ENCODE measurements at places on chromosomes 7 and 10.

DNA sequence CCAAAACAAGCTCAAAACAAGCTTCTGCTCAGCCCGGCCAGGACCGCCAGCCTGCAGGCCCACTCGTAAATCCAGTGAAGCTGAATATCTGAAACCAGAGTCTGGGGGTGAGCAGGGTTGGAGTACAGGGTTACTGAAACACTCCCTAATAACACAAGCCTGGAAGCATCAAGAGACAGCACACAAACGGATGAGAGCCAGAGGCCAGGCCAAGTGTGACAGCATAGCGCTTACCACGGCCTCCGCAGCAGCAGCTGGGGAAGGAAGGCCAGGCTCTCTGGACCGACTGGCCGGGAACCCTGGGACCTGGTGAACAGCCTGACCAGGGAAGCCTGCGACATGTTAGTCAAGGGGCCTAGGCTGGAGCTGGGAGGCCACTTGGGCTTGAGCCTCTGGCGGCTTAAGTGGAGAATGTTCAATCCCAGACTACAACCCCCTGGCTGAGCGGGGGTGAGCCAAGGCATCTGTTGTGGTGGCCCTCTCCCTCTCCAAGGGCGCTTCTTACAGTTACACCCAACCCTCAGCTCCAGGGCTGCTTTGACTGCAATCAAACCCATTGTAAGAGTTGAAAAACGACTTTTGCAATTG lies 21.7 kb upstream of the RNF32 start:
- no peak for DNase-seq

- no peak for DNase-seq
These were observed 156.8 kb downstream of the NRCAM start for GRCh38 chr7:108299251-108299973.

GRCh38 chr7:137091396-137091795 lies 222.9 kb downstream of the CHRM2 start:
- DNase-seq: no peak

DNA sequence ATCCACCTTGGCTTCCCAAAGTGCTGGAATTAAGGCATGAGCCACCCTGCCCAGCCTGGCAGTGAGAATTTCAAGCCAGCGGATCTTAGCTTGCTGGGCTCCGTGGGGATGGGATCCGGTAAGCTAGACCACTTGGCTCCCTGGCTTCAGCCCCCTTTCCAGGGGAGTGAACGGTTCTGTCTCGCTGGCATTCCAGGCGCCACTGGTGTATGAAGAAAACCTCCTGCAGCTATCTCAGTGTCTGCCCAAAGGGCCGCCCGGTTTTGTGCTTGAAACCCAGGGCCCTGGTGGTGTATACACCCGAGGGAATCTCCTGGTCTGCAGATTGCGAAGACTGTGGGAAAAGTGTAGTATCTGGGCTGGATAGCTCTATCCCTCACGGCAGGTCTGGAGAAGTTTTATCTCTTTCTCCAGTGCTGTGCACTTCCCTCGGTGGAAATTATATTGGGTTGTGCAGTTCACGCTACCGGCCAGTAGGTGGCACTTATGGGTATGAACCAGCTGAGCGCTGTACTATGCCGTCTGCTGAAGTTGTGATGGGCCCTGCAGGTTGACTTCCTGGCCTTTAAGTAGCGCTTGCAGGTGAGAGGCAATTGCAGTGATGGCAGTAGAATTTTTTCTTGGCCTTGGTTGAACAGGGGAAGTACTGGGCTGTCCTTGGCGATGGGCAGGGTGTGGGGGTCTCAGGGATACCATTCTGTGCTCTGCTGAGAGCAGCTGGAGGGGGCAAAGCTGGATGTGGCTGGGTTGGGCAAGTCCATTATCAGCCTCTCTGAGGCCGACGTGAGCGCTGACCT lies 138.0 kb upstream of the MTPN start:
- peak; percentile 18 for DNase-seq

GRCh38 chr7:29639886-29640595 lies 76.4 kb downstream of the PRR15 start:
- DNase-seq: no peak

DNA sequence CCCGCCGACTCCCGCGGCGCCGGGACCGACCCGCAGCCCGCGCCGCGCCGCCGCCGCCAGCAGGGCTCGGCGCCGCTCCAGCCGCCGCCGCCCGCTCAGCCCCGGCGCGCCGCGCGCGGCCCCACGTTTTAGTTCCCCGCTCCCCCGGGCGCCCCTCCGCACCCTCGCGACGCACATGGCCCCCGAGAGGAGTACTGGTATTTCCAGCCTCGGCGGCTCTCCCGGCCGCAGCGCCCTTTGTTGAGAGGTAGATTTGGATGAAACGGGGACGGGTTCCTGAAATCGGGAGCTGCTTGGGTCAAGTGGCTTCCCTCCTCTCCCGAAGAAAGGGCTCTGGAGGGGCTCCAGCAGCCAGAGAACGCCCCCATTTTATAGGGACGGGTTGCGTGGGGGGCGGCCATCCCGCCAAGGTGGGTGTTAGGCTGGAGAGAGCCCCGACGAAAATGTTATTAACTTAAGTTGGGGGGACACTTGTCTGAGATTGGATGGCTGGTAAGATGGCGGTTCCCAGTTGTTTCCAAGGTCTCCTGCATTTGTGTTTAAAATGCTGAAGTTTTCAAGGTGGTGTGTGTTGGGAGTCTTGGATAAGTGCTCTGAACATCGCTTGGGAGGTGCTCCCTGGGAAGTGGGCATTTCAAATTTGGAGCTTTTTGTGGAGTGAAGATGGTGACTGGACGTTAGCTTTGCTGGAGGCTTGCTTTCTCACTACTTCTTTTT lies 1.2 kb downstream of the BMI1 start:
- peak; percentile 42 for DNase-seq

GRCh38 chr7:142752376-142753225 lies 3.3 kb downstream of the PRSS1 start:
- no peak for DNase-seq

DNA sequence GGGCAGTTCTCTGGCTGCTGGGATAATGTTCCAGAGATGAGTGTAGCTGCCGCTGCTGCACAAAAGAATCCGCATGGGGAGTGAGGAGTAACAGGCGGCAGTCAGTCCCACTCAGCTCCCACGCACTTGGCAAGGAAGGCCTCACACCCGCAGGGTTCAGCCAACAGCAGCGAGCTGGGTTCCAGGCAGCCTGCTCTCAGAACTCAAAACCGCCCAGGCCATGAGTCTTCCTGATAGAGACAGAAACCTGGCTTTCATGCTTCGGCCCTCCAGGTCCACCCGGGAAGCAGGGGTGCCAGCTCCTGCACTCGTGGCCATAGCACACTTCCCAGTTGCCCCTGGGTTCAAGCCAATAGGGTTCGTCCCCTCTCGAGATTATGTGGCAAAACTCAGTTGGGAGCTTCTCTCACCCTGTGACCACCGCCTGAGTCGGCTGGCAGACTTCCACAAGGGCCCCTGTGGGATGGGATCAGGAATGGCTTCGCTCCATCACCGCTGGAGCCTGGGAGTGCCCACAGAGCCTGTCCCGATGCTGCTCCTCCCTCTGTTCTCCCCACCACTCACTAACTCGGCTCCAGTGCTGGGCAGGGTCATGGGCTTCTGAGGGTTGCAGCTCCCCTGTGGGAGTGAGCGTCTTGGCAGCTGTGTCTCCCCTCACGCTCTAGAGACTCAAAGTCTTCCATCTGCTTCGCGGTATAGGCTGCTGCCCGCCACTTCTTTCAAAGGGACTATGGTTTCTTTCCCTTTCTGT lies 20.6 kb downstream of the CLRN3 start:
- no peak for DNase-seq

DNA sequence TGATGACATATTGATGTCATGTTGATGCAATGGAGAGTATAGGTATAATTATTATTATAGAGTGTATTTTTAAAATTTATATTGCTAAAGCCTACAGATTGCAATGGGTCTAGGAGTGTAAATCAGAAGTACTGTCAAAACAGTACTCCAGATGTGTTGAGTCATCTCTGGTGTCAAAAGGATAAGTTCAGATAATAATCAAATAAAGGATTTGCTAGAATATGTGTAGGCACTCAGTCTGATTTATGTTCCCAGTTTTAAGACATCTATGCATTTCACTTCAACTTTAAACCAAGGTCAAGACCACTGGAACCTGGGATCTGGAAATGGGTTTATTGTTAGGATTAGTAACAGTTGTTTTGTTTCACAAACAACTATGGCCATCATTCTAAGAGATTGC lies 342.3 kb upstream of the BMPER start:
- DNase-seq: no peak

DNA sequence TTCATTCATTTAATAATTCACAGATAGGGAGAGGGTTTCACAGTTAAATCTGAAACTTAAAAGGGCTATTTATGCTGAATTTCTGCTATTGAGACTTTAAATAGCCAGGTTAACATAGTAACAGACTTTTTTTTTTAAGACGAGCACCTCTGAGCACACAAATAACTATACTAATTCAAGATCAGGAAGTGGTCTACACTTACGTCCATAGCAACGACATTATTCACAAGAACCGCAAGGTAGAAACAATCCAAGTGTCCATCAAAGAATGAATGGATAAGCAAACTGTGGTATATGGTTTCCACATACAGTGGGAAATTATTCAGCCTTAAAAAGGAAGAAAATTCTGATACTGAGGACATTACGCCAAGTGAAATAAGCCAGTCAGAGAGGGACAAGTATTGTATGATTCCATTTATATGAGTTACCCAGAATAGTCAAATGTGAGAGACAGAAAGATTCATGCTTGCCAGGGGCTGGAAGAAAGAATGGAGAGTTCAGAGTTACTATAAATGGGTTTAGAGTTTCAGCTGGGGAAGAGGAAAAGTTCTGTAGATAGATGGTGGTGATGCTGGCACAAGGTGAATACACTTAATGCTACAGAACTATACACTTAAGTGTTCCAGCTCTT lies 140.3 kb upstream of the LAMB4 start:
- DNase-seq: no peak

DNA sequence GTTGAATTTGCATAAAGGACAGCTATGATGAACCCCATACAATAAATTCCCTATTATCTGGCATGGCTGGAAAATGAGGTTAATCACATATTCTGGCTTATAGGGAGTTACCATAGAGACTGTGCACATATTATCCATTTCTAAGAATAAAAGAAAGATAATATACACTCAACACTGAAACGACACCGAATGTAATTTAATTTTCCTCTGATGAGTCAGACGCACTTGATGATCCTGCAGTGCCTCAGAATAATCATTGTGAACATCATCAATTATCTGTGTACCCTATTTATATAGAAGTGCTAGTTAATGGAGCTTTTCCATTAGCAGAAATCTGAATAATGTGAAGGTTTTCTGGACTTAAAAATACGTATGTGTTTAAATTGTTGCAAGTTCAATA lies 60.2 kb downstream of the SGCE start:
- DNase-seq: no peak

GRCh38 chr10:2978111-2978510 lies 89.2 kb upstream of the PFKP start:
- DNase-seq: peak; percentile 34

DNA sequence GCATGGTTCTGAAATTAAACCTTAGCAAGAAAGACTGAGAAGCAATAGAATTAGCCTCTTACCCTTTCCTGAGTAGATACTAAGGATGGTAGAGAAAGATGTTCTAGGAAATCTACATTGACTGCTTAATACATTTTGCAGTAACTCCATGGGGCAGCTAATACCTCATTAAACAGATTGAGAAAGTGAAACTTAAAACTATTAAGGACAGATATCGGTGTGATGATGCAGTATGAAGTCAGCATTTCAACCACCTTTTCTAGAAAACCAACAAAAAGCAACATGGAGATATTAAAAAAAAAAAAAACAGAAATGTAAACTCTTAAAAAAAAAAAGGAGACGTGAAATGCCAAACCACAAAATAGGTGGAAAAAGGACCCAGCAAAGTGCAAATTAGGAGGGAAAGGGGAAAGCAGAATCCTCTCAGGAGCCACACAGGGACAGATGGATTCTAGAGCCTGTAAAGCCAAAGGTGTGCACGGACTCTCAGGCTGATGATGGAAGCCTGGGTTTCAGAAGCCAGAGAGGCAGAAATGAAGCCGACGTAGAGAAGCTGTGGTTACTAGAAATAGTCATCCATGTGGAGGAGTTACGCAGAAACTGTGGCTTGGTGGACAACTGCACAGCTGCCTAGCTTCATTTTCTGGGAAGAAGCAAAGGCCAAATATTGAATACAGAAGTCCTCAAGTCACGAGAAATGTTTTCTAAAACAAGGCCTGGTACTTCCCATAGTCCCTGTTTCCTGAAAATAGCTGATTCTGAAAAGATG lies 38.1 kb upstream of the GPR141 start:
- DNase-seq: no peak

DNA sequence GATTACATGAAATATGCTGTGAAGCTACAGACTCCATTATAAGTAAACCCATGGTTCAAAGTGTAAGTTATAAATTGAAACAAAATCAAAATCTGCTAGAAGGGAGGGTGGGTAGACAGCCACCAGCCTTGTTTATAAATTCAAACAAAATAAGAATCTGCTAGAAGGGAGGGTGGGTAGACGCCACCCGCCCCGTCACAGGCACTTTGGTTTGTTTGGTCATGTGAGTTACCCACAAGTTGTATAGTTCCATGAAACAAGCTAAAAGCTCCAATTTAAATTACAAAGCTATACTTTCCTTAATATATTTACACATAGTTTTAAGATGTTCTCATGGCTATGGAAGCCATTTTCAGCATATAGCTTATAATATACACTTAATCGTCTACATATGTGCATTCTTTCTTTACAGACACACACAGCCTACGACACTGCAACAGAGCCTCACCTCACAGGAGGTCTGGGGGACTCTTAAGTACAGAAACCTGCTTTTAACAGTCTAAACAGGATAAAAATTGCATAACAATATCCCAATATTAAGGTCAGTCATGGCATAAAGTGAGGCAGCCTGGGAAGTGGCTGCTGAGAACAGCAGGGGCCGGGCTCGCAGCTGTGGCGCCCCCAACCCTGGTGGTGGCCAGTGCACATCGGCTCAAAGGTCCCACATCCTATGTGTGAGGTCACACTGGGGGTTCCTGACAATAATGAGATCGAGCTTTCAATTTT lies 28.1 kb upstream of the NCAPG2 start:
- no peak for DNase-seq

DNA sequence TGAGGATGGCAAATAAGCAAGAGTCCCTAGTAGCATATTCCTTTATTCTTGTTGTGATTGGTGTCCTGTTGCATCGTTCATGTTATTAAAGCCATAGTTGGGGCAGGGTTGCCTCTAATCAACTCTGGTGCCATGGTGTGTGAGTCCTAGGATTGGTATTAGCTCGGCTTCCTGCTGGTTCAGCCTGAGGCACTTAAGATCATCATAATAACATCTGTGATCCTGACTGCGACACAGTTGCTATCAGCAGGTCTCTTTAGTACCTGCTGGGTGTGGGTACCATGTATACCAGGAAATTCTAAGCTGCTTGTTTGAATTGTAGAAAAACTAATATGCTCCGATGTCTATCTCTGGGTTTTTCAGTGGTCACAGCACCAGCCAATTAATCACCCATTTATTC lies 1.6 kb downstream of the WEE2 start:
- DNase-seq: no peak

GRCh38 chr10:109941236-109941862 lies 18.0 kb upstream of the XPNPEP1 start:
- no peak for DNase-seq

- no peak for DNase-seq
These were observed 13.4 kb downstream of the BUD31 start for GRCh38 chr7:99422186-99422585.

All from 8988T (cell line).